ENCODE measurements at places on chromosomes 6 and 20.

GRCh38 chr20:25285091-25285647, 37.3 kb downstream of the PYGB start:
- DNase-seq: no peak

DNA sequence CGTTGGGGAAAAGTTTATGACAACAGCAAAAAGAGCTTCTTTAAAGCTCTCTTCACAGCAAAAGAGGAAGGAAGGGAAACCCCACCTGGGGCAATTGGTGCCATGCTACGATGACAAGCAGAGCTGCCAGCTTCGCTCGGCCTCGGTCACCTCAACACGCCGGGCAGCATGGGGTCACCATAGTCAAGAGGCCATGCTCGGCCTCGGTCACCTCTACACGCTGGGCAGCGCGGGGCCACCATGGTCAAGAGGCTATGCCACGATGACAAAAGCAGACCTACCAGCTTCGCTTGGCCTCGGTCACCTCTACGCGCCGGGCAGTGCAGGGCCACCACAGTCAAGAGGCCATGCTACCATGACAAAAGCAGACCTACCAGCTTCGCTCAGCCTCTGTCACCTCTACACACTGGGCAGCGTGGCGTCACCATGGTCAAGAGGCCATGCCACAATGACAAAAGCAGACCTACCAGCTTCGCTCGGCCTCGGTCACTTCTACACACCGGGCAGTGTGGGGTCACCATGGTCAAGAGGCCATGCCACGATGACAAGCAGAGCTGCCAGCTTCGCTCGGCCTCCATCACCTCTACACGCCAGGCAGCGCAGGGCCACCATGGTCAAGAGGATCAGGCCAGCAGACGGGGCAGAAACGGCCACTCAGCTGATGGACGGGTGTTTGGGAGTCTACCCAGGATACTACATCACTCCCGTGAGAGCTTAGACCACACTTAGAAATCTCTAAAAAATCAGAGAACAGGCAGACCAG, 12.1 kb downstream of the APMAP start:
- peak; percentile 12 for DNase-seq

DNA sequence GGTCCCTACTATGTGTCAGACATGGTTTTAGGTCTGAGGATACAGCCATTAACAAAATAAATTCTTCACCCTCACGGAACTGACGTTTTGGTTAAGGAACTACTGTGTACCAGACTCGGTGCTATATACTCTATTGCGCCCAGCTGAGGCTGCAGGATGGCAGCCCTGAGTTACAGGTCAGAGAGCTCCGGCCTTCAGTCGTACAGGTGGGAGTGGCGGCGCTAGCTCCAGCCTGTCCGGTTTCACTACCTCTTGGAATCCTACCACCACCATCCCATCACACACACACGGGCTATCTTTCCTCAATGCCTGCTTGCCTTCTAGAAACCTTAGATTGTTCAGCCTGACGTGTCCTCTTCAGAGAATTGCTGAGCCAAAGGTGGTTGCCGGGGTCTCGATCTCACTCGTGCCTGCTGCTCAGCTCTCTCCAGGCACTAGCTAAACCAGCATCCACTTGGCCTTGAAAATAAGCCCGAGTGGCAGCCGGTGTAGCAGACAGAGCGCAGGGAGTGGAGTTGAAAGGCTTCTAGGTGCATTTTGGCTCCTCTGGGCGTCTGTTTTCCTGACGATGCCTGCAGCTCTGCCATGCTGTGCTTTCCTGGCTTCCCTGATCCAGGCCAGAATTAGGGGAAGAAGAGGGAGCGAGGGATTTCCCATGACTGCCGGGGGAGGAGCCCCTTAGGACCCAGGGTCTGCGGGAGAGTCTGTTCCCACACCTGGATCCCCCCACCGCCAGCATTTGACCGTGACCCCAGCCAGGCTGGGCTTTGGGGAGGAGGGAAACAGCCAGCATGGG, 1.1 kb upstream of the TCF15 start:
- DNase-seq: no peak

DNA sequence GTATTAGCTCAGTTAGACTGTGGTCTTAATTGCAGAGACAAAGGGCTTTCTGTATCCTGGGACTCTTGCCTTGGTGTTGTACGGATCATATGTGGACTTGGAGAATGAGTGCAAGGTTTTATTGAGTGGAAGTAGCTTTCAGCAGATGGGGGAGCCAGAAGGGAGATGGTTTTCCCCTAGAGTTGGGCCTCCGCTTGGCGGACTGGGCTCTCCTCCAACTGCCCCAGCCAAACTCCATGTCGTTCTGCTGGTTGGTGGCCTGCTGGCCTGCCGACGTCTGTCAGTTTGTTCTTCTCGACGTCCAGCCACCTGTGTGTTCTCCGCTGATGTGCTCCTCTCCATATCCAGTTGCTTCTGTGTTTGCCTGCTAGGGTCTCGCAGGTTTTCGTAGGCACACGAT, 189.5 kb upstream of the FLRT3 start:
- DNase-seq: no peak

DNA sequence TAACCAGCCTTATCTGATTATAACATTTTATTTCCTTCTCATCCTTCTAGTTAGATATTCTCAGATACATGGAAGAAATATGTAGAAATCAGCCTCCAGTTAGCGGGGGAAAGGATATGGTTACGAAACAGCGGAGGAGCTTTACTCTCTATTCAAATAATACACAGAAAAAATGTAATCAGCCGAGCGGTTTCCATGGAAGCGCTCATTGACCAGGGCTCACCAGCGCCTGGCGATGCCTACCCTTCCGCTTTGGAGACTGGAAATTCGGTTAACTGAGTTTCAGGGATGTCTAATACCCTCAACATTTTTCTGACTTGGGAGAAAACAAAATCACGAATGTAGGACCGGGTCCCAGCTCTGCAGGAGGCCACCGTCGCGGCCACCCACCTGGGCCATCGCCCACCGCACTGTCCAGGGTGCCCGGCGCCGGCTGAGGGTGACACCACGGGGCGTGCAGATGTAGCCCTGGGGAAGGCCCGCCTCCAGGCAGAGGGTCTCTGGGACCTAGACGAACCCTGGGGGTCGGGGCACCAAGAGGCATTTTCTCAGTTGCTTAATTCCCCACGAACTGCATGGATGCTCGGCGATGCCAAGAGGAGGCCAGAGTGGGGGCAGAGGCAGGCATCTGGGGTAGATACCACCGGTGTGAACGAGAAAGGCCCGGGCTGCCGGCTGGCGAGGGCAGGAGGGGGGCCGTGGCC, 1.7 kb downstream of the PRR18 start:
- no peak for DNase-seq

DNA sequence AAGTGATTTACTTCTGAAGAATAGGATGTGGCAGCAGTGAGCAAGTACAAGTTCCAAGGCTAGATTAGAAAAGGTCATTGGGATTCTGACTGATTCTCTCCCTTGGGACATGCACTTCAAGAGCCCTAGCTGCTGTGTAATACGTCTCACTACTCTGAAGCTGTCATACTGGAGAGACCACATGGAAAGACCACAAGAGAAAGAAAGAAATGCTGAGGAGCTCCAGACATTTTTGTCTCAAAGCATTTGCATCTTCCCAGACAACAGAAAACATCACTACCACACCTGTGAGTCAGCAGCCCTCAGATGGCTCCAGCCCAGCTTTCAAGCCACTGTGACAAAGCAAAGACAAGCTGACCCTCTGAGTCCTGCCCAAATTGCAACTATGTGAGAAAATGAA, 20.7 kb downstream of the TENT5A start:
- DNase-seq: no peak

DNA sequence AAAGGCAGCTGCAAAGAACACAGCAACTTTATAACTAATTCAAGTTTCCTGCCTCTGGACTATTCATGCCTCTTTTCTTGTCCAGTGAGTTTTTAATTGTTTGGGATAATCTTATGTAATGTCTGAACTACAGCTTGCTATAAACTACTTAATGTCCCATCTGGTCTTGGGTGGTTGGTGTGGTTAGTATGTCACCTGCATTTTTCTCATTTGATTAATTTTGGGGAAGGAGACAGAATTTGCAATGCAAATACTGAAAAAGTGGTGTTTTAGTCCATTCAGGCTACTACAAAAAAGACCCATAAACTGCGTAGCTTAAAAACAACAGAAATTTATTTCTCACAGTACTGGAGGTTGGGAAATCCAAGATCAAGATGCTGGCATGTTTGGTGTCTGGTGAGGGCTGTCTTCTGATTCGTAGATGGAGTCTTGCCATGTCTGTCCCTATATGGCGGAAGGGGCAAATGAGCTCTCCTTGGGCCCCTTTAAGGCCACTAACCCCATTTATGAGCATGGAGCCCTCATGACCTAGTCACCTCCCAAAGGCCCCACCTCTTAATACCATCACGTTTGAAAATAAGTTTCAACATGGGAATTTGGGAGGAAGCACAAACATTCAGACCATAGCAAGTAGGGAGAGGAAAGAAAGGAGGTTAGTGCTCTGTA, 22.4 kb downstream of the RNF8 start:
- no peak for DNase-seq

- no peak for DNase-seq
These were observed 284.9 kb downstream of the PRKN start for GRCh38 chr6:162442687-162443086.

DNA sequence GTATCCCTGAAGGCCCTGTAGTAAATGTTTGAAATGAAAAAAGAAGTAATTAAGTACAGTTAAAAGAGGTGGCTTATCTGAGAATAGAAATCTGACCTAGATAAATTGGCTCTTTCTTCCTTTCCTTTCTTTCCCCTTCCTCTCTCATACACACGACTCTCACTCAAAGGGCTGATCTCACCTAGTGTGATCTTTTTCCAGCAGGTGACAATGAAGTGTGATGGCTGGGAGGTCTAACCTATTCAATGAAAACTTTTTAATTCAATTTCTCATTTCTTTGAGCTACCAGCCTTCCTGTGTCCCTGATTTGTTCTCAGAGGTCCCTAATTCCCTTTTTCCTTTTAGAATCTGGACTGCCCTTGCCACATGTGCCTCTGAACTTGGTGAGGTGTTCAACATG, 118.0 kb upstream of the RIMS1 start:
- no peak for DNase-seq

GRCh38 chr6:88881451-88881850, 82.0 kb downstream of the RNGTT start:
- no peak for DNase-seq

GRCh38 chr6:38320843-38321242, 318.9 kb downstream of the BTBD9 start:
- no peak for DNase-seq

DNA sequence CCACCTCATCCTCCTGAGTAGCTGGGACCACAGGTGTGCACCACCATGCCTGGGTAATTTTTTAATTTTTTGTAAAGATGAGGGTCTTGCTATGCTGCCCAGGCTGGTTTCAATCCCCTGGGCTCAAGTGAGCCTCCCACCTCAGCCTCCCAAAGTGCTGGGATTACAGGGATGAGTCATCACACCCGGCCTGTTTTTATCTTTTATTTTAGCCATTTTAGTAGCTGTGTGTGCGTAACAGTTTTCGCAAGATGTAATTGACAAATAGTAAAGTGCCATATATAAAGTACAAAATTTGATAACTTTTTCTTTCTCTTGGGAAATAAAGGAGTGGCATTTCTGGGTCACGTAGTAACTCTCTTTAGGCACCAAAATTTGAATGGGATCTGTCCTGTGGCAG, 21.4 kb downstream of the SNAI1 start:
- DNase-seq: no peak

DNA sequence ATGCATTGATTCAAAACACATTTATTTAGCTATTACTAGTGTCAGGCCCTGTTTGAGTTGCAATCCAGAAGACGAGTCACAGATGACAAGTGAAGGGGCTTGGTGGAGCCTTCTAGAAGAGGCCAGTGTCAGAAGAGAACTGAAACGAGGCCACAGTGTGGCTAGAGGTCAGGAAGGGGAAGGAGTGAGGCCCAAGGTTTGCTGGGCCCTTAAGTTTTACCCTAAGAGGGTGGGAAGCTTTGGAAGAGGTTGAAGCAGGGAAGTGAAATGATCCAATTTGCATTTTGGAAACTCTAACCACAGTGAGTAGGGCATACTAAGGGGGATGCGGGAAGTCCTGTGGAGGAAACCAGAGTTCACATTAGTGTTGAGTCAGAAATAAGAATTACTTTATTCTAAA, 25.0 kb downstream of the TTK start:
- DNase-seq: no peak

- no peak for DNase-seq
These were observed 164.0 kb downstream of the TBC1D7 start for GRCh38 chr6:13164291-13164690.

GRCh38 chr6:139277587-139277986, 14.2 kb downstream of the TXLNB start:
- no peak for DNase-seq

GRCh38 chr20:58479726-58480440, 35.3 kb downstream of the APCDD1L start:
- DNase-seq: no peak

- no peak for DNase-seq
These were observed 66.3 kb downstream of the RBM38 start for GRCh38 chr20:57457243-57458095.

GRCh38 chr20:54479138-54479906, 3.9 kb downstream of the DOK5 start:
- DNase-seq: no peak

DNA sequence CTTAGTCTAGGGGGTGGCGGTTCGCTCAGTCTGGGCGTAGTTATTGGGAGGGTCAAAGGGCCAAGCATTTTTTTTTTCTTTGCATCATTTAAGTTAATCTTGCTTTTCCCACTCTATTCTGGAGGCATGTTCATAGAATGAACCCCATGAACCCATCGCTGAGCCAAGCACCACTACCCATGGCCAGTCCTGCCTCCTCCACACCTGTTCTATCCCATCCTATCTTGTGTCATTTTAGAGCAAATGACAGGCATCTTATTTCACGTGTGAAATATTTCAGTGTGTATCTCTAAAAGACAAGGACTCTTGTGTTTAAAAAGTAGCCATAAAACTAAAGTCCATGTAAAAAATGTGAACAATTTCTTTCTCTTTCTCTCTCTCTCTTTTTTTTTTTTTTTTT, 13.9 kb downstream of the SRC start:
- no peak for DNase-seq

DNA sequence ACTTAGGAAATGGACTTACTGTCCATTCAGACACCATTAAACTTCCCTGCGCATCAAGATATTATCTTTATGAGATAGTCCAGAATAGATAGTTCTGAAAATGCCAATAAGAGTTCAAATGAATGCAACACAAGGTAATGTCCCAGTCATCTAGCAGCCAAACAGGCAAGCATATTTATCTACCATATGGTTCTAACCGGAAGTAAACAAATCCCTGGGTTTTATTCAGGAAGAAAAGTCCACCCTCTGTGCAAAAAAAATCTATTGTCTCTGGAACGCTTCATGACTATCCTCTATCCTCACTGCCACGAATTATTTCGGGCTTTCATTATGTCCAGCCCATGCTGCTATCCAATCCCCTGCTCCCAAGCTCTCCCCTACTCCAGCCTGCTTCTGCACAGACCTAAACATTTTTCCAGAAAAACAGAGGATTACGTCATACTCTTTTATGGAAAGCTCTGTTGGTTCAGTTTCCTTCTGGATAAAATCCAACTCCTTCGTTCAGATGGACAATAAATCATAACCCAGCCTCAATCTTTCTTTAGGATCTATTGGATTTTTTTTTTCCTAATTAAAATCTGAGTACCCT, 11.4 kb downstream of the PPIL6 start:
- no peak for DNase-seq
